ENCODE measurements at places on chromosomes 12 and 14.

DNA sequence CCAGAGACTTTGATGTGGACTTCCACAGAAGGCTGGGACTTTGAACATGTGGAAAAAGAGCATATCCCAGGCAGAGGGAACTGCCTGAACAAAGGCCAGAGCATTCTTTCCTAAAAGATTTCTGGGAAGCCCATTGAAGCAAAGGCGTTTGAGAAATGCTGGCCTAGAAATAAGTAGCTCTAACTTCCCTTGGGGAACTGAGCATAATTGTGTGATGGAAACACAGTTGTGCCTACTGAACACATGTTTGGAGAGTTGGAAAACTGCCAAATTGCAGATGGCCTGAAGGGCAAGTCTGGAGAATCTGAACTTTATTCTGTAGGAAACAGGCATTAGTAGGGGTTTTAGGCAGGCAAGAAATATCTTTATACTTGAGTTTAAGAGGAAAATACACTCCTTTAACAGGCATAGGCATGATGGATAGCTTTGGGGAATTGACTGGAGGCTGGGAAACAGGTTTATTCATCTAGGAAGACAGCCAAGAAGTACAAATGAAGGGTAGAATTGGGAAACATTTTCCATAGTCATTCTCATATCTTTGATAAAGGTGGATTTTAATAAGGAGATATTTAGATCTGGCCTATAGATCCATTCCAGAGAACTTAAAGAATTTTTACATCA, 134.1 kb downstream of the TPH2 start:
- DNase-seq: no peak
- no peaks in the 10 kb centered on the region for H3K36me3 ChIP-seq
- no peak overlapping the region for H3K27ac ChIP-seq
- no peaks in the 10 kb centered on the region for H3K27me3 ChIP-seq

DNA sequence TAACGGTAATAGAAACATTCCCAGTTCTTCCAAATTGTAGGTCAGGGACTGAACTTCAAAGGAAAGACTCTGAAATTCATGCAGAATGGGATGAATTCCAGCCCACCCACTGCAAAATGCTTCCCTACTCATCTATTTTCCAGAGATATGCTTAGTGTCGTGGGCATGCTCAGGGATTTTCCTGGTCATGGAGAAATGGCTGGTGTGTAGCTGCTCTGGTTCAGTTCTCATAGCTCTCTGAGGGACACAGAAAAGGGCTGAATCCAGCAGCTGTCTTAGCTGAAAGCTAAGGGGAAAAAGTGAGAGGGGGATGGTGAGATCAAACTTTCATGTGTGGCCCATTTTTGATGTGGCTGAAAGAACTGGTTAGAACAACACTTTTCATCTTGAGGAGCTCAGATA, 72.9 kb upstream of the KRAS start:
- no peak for DNase-seq
- no peak overlapping the region for H3K27ac ChIP-seq

DNA sequence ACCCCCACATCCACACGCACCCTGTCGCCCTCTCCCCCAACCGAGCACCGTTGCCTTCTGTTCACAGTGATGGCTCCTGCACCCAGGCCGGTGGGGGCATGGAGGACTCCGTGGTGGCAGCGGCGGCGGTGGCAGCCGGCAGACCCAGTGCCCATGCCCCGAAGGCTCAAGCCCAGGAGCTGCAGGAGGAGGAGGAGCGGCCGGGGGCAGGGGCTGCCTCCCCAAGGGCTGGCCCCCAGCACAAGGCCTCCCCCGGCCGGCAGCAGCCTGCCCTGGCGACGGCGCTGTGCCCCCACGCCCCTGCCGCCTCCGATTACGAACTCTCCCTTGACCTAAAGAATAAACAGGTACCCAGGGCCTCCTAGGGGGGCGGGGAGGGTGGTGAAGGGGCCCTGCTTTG, 59.0 kb downstream of the IQSEC3 start:
- no peak overlapping the region for H3K4me3 ChIP-seq
- no peak for DNase-seq
- no peaks in the 10 kb centered on the region for H3K36me3 ChIP-seq
- H3K27ac ChIP-seq: no peak overlapping the region

DNA sequence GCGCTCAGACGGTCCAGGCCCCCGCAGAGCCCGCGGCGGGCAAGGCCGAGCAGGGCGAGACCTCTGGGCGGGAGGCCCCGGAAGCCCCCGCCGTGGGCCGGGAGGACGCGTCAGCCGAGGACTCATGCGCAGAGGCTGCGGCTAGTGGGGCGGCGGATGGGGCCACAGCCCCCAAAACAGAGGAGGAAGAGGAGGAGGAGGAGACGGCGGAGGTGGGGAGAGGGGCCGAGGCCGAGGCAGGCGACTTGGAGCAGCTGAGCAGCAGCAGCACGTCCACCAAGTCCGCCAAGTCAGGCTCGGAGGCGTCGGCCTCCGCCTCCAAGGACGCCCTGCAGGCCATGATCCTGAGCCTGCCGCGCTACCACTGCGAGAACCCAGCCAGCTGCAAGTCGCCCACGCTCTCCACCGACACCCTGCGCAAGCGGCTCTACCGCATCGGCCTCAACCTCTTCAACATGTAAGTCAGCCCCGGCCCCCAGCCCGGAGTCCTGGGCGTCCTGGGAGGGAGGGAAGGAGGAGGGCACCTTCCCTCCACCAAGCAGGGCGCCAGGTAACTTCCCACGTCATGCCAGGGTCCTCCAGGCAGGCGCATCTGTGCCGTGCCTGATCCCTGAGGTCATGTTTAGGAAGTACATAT, 72.4 kb downstream of the IQSEC3 start:
- peak; percentile 17 for DNase-seq
- no peak overlapping the region for H3K27ac ChIP-seq
- H3K36me3 ChIP-seq: no peaks in the 10 kb centered on the region
- no peaks in the 10 kb centered on the region for H3K27me3 ChIP-seq
- peaks cover 10% of the 10 kb centered on the region for H3K4me1 ChIP-seq
- H3K4me3 ChIP-seq: peak overlapping the region; percentile 12

- H3K4me3 ChIP-seq: no peak overlapping the region
- peaks cover 24% of the 10 kb centered on the region for H3K4me1 ChIP-seq
- H3K27ac ChIP-seq: no peak overlapping the region
- H3K27me3 ChIP-seq: no peaks in the 10 kb centered on the region
- H3K36me3 ChIP-seq: no peaks in the 10 kb centered on the region
Observed at GRCh38 chr12:93198086-93198485, 179.6 kb upstream of the NUDT4 start.

- H3K27ac ChIP-seq: no peak overlapping the region
- no peaks in the 10 kb centered on the region for H3K27me3 ChIP-seq
Observed at GRCh38 chr12:71737197-71737596, 17.5 kb upstream of the RAB21 start.

GRCh38 chr14:67477926-67478799, 10.4 kb downstream of the TMEM229B start:
- H3K36me3 ChIP-seq: no peaks in the 10 kb centered on the region
- H3K4me1 ChIP-seq: peaks cover 19% of the 10 kb centered on the region
- H3K27ac ChIP-seq: peak overlapping the region; percentile 3
- DNase-seq: peak; percentile 76

GRCh38 chr12:44381341-44381740, 494.8 kb downstream of the NELL2 start:
- no peak overlapping the region for H3K27ac ChIP-seq
- no peaks in the 10 kb centered on the region for H3K36me3 ChIP-seq
- no peaks in the 10 kb centered on the region for H3K4me1 ChIP-seq
- H3K27me3 ChIP-seq: no peaks in the 10 kb centered on the region
- H3K4me3 ChIP-seq: no peak overlapping the region

DNA sequence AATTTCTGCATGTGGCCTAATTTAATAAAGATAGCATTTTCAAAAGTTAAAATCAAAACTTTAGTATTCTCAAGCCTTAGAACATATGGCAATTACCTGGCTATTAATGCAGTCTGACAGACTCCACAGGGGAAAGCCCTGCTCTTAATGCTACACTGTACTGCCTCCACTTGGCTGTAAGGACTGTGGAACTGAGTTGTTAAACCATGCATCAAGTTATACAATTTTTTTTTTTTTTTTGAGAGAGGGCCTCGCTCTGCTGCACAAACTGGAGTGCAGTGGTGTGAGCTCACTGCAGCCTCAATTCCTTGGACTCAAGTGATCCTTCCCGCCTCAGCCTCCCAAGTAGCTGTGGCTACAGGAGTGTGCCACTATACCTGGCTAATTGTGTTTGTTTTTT, 19.0 kb upstream of the NDUFA12 start:
- H3K4me3 ChIP-seq: no peak overlapping the region
- H3K27me3 ChIP-seq: no peaks in the 10 kb centered on the region
- H3K27ac ChIP-seq: no peak overlapping the region
- DNase-seq: no peak

- peaks cover 22% of the 10 kb centered on the region for H3K4me1 ChIP-seq
- H3K4me3 ChIP-seq: no peak overlapping the region
- no peaks in the 10 kb centered on the region for H3K27me3 ChIP-seq
Observed at GRCh38 chr12:49811136-49811535, 17.1 kb downstream of the NCKAP5L start.

DNA sequence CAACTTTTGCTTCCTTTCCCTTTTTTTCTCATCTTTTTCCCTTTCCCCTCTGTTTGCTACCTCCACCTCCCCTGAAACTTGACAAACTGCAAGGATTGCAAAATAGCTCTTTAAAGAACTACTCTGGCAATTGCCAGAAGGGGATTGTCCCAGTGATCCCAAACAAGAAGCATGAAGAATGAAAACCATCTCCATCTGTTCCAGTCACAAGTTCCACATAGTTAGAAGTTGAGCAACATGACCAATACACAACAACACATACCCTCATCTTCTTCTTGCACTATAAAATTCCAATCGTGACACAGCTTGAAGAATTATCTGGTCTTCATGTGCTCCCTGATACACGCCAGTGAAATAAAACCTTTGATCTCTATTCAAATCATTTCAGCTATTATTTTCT, 93.7 kb upstream of the USP15 start:
- H3K4me1 ChIP-seq: no peaks in the 10 kb centered on the region
- no peak overlapping the region for H3K4me3 ChIP-seq
- no peaks in the 10 kb centered on the region for H3K36me3 ChIP-seq
- DNase-seq: no peak
- no peaks in the 10 kb centered on the region for H3K27me3 ChIP-seq
- H3K27ac ChIP-seq: no peak overlapping the region

GRCh38 chr14:101373690-101374295, 187.5 kb upstream of the DIO3 start:
- DNase-seq: no peak
- no peak overlapping the region for H3K27ac ChIP-seq
- H3K4me3 ChIP-seq: no peak overlapping the region
- H3K27me3 ChIP-seq: no peaks in the 10 kb centered on the region

DNA sequence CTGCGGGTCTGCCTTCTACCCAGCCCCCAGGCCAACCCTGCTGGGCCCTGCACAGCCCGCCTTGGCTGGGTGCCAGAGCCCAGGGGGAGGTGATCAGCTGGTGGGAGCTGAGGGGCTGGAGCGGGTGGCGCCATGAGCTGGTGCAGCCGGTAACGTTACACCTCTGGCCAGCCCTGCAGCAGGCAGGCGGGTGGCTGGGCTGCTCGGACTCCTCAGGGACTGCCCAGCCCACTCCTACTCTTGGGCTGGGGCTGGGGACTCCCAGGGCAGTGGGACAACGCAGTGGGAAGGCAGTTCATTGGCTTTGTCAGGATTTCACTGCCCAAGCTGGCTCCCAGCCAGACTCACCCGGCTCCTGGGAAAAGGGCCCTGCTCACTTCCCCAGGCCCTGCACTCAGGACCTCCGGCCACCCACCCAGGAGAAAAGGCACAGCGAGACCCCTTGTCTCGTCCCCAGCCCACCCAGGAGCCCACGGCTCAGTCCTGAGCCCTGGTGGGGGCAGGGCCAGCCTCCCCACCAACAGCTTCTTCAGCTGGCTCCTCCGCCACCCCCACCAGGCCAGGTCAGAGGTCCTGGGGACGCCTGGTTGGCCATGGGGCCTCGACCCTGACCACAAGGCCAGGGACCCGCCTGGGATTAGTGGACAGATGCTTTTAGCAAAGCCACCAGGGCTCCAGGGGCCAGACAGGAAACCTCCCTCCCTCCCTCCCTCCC, 1.0 kb downstream of the PGF start:
- H3K27me3 ChIP-seq: no peaks in the 10 kb centered on the region
- H3K4me1 ChIP-seq: peaks cover 65% of the 10 kb centered on the region
- peak overlapping the region; percentile 86 for H3K27ac ChIP-seq
- H3K4me3 ChIP-seq: peak overlapping the region; percentile 75
- DNase-seq: peak; percentile 85
- no peaks in the 10 kb centered on the region for H3K36me3 ChIP-seq

DNA sequence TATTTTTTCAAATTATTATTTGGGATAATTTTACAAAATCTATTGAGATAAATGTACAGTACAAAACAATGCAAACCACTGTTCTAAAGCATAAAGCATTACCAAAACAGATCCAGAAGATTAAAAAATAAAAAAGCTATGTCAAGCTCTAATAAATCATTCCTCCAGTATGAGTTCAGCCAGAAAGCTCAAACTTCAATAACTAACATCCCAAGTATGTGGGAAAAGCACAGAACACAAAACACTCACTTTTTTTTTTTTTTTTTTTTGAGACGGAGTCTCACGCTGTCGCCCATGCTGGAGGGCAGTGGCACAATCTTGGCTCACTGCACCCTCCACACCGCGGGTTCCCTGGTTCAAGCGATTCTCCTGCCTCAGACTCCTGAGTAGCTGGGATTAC, 11.3 kb downstream of the SAV1 start:
- peaks cover 45% of the 10 kb centered on the region for H3K4me1 ChIP-seq
- no peak overlapping the region for H3K4me3 ChIP-seq
- H3K36me3 ChIP-seq: no peaks in the 10 kb centered on the region
- H3K27me3 ChIP-seq: no peaks in the 10 kb centered on the region

DNA sequence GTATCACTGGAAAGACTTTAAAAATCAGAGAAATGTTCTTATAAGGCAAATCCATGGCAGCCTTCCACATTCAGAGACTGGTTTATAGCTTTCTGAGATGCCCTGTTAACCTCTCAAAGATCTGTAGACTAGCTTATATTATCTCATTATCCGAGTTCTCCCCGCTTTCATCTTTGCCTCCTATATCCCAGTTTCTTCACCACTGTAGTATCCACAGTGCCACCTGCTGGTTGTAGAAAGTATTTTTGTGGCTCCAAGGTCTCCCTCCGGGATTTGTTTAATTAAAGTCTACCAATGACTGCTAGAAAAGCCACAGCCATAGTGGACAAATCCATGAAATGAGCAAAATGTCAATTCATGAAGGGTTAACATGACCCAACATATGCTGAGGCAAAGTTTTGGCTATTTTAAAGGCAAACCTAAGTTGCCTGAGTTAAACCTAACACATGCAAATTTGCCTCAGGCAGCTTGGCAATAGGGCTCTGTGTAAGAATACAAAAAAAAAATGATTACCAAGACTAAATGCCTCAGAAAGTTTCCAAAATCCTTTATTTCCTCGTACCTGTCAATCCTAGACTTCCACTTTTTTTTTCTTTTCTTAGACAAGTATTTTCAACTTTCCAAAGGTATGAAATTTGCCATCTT, 218.8 kb upstream of the BMP4 start:
- no peak overlapping the region for H3K4me3 ChIP-seq
- H3K27me3 ChIP-seq: no peaks in the 10 kb centered on the region
- H3K27ac ChIP-seq: no peak overlapping the region
- H3K4me1 ChIP-seq: peaks cover 31% of the 10 kb centered on the region
- no peaks in the 10 kb centered on the region for H3K36me3 ChIP-seq

GRCh38 chr12:68480526-68480925, 130.2 kb upstream of the RAP1B start:
- H3K27ac ChIP-seq: no peak overlapping the region
- no peak for DNase-seq
- no peak overlapping the region for H3K4me3 ChIP-seq
- peaks cover 8% of the 10 kb centered on the region for H3K4me1 ChIP-seq
- H3K36me3 ChIP-seq: no peaks in the 10 kb centered on the region

GRCh38 chr14:88551094-88551870, 3.5 kb downstream of the PTPN21 start:
- H3K4me1 ChIP-seq: peaks cover 27% of the 10 kb centered on the region
- peak overlapping the region; percentile 31 for H3K4me3 ChIP-seq
- no peaks in the 10 kb centered on the region for H3K27me3 ChIP-seq
- peak overlapping the region; percentile 71 for H3K27ac ChIP-seq
- peak; percentile 82 for DNase-seq
